Activated CD4-positive, alpha-beta T cell treated with anti-CD3 and anti-CD28 coated beads for 36 hours (primary cell): ENCODE measurements at places on chromosomes 3 and 15. TPM values are rescaled to one million over a fixed set of nuclear protein-coding genes. Genes with fewer than 3 reads are reported as not detected.

The KBTBD13 gene
- total RNA-seq, result not detected

The AQP9 gene
- 0.18 TPM for total RNA-seq

The GTPBP8 gene
- total RNA-seq, result 34.3 TPM

The GRK7 gene
- total RNA-seq, result not detected

The XPC gene
- 24.3 TPM for total RNA-seq

The COL7A1 gene
- total RNA-seq, result 0.65 TPM

The WDR49 gene
- total RNA-seq, result not detected

The PLA2G4F gene
- not detected for total RNA-seq

The OIP5 gene
- 11.5 TPM for total RNA-seq

The NR2F2 gene
- not detected for total RNA-seq

The LIPH gene
- total RNA-seq, result not detected

The TRAIP gene
- total RNA-seq, result 25.1 TPM

The SLC6A1 gene
- total RNA-seq, result not detected

The ROBO2 gene
- not detected for total RNA-seq

The TJP1 gene
- total RNA-seq, result not detected

The CATSPER2 gene
- 1.9 TPM for total RNA-seq

The GOLGA6L24 gene
- not detected for total RNA-seq

The CYFIP1 gene
- 32.8 TPM for total RNA-seq

The SEMA4B gene
- 15.8 TPM for total RNA-seq

The RTP1 gene
- total RNA-seq, result not detected

The TRA2B gene
- 344 TPM for total RNA-seq

The HERC2 gene
- 35.0 TPM for total RNA-seq

The GOLGA8N gene
- total RNA-seq, result 2.2 TPM
